Esophagus muscularis mucosa (tissue), 4 donors: ENCODE measurements at places on chromosomes 16 and 17. TPM values are rescaled to one million over a fixed set of nuclear protein-coding genes. Genes with fewer than 3 reads are reported as not detected.

DNA sequence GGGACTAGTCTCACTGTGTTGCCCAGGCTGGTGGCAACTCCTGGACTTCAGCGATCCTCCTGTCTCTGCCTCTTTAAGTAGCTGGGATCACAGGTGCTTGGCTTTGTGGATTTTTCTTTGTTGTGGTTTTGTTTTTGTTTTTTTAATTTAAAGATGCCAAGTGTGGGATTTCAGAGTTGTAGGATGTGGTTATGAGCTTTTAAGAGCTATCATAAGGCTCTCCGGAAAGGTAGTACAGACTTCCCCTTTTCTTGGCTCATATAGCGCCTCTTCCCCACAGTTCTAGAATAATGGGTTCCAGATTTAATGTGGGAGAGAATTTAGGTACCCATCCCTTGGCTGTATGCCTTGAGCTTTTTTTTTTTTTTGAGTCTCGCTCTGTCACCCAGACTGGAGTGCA, 17.1 kb downstream of the AKAP1 start:
- no peak for DNase-seq

Gene UNC119
- total RNA-seq: 17.9 TPM

- DNase-seq: no peak
Observed at GRCh38 chr16:77290451-77291115, 91.4 kb downstream of the SYCE1L start.

DNA sequence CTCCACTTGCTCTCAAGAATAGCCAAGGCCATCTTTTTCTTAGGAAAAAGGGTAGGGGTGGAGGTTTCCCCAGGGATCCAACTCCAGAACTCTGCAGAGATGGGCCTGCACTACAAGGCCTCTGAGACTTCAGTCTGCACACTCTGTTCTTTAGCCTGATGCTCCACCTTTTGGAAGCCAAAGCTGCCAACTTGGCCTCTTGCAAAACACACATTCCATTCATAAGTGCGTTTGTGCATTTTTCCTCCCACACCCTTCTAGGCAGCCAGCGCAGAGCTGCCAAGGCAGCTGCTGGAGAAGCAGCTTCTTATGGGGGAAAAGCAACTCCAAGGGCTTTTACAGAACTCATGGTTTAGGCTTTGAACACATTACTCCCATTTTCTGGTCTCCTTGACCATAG, 45.3 kb downstream of the REXO5 start:
- peak; percentile 94 for DNase-seq

DNA sequence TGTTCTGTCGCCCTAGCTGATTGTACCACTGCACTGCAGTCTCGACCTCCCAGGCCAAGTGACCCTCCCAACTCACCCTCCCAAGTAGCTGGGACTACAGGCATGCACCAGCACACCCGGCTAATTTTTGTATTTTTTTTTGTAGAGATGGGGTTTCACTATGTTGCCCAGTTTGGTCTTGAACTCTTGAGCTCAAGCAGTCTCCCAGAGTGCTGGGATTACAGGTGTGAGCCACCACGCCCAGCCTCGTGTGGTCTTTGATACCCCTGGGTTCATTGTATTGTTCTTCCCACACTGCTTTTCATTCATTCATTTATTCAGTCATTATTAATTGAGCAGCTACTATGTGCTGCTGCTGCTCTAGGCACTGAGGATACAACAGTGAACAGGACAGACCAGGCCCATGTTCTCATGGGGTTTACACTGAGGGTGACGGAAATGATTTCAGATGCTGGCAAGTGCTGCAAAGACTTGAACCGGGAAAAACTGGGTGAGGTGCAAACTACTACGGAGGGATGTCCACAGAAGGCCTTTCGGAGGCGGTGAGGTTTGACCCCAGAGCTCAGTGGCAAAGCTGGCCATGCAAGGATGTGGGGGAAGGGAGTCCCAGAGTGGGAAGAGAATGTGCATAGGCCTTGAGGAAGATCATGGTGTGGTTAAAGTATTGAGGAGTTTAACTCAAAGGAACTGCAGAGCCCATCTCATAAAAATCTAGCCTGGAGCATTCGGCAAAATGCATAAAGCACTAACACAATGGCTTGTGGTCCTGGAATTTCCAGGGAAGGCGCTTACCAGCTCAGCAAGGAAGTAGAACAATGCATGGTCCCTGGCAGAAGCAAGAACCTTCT, 10.9 kb downstream of the ABCC1 start:
- no peak for DNase-seq

DNA sequence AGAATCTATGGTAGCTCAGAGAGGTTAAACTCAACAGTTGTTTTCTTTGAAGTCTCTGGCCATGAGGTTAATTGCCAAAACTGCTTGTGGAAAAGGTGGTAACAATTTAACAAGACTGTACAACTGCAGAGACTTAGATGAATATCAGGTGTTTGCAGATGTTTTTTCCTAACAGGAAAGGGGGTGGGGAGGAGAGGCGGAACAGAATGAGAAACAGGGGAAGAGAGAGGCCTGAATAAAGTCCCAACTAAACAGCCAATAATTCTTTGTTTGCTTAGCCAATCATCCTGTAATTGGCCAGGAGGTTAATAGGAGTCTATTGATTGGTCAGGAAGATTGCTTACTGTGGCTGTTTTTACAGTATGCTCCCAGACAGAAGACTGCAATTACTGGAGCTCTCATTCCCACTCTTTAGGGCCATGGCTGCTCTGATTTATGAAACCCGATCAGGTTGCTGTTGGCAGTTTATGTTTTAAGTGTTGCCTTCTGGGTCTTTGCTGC, 249.7 kb upstream of the TBX2 start:
- DNase-seq: no peak

DNA sequence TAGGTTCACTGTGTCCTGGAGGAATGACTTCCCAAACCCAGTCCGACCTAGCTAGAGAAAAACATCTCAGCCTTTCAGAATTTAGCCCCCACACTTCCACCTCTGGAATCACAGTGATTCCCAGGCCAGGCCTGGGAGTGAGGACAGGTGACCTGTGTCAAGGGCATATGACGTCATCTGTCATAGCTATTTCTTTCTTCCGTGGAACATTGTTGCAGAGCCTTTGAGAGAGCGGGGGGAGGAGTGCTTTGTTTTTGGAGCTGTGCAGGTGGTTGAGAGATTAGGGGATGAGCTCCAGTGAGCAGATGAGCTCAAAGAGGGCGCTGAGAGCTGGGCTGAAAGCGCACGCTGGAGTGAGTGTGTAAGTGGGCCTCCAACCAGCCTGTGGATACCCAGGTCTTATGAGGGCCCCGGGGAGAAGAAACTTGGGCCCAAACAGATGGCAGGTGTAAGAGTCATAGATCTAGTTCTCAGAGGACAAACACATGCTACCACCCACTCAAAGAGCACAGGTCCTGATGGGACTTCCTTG, 344.8 kb downstream of the SNX29 start:
- DNase-seq: no peak

Gene MT1G
- not detected for total RNA-seq
